ENCODE measurements at places on chromosomes 7 and 10.

GRCh38 chr10:108424656-108425055 is 1260.2 kb upstream of the SORCS1 start:
- no peak for DNase-seq

GRCh38 chr10:5492322-5492855 is 7.0 kb downstream of the CALML5 start:
- no peak for DNase-seq

GRCh38 chr7:123115331-123115730 is 84.4 kb downstream of the SLC13A1 start:
- no peak for DNase-seq

DNA sequence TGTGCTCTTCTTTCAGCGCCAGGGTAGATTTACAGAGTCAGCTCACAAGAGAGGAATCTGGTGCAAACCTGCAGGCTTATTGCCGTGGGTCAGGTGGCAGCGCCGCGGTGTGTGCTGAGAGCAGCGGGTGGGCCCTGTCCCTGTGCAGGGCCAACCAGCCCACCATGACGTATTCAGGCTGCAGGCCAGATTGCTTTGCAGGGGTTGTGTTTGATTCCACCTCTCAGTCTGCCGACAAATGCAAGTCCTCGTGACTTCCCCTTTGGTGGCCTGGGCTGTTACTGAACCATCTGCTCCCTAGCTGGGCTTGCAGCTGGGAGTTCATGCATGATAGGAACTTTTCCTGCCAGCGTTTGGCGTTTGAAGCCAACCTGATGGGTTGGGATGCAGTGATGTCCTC is 66.7 kb upstream of the LEP start:
- no peak for DNase-seq

GRCh38 chr10:26879744-26880143 is 19.0 kb upstream of the ABI1 start:
- DNase-seq: no peak

- DNase-seq: peak; percentile 7
These were observed 7.7 kb upstream of the BET1 start for GRCh38 chr7:94011714-94012353.

DNA sequence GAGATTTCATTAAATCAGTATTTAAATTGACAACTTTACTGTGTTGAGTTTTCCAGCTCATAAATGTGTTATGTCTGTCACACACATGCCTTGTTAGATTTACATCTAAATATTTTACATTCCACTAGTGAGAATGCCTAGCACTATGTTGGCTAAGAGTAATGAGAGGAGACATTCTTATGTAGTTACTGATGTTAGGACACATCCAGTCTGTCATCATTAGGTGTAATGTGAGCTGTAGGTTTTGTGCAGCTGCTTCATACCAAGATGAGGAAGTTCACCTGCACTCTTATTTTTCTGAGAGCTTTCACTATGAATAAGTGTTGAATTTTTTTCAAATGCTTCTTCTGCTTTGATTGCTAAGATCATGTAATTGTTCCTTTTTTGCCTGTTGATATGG is 218.0 kb upstream of the IGFBP3 start:
- no peak for DNase-seq

DNA sequence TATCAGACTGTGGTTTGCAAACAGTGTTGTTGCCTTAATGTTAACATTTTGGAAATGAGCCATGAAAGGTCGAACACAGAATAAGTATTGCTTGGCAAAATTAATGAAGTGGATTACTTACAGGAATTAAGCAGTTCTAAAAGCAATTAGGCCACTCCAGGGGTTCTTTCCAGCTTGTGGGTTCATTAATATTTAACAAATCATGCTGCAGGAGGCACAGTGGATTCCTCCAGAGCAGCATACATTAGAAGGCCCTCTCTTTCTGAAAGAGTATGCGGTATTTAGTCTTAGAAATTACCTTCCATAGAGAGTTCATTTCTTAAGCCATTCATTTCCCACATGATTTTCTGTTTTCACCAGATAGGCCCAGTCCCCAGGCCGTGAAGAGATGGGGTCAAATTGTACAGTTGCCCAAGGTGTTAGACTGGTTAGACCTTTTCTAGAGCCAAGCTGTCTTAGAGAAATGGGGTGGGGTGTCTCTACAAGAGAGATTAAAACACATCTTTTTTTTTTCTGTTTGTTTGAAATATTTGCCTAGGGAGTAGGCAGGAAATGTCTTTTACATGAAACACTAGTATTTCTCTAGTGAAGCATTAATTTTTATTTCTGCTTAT is 40.0 kb upstream of the AGR3 start:
- DNase-seq: no peak

DNA sequence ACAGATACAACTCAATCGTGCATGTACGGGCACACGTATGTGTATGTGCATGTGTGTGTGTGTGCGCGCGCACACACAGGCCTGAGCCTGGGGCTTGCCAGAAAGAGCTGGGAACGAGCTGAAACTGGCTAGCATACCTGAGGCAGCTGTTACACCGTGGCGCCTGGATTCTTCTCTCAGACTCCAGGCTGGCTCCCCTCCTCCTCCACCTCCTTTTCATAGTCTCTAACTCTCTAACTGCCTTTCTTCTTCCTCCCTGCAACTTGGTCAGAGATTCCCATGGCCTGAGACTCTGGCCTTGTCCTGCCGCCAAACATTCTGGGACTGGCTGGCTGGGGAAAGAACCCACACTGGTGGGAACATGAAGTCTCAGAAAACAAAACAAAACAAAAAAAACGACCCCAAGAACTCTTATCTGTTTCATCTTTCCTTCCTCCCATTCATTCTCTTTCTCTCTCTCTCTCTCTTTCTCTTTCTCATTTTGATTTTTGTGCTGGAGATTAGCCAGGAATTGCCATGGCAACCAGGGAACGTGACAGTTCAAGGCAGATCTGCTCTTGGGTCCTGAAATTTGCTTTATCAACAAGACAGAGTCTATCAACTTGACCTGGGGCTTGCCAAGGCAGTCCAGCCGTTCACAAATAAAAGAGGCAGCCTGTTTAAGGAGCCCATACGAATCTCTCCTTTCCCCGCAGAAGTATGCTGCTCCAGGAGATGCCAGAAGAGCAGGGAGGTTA is 76.8 kb upstream of the SEM1 start:
- DNase-seq: no peak

DNA sequence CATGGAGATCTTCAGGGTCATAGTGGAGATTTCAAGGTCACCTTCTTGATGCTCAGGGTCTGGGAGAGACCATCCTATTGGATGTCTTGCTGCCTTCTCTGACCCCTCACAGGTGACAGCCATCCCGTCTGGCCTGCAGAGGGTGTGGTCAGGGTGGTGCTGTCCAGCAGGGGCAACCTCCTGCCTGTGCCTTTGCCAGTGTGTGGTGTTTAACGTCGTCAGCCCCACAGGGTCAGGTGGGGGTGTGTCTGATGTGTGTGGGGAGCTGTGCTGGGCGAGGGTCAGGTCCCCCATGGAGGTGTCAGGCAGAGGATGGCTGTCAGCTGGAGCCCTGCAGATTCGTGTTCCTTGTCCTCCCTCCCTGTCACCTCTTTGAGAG is 16.5 kb downstream of the ADCY1 start:
- no peak for DNase-seq

DNA sequence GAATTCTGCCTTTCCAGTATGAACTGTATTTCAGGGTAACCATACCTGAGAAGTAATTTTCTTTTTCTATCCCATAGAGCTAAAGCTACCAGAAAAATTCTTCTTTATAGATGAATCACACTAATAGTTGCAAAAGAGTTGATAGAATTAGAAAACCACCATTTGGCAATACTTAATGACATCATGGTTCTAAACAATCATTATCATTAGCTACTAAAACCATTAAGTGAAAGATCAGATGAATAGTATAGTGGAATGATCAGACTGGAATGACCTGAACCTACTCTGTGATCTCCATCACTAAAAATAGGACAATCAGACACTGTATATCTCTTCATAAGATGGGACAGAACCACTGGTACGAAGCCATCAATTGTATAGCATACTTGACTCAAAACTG is 19.8 kb upstream of the ZC3HAV1L start:
- DNase-seq: no peak

DNA sequence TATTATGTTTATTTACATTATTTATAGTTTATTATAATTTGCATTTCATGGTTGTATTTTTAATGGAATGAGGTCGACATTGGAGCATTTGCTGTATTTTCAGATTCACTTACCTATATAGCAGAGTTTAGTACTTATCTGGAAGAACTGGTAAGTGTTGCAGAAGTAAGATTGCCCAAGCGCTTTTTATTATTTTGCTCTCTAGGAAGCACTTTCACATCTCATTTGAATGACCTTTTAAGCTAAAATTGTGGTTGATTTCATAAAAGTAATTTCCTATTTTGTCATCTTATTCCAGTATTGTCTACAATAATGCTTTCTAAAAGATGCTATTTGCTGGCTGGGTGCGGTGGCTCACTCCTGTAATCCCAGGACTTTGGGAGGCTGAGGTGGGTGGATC is 28.6 kb downstream of the SEC61A2 start:
- DNase-seq: no peak

- no peak for DNase-seq
These were observed 7.3 kb downstream of the ZCCHC24 start for GRCh38 chr10:79438021-79438698.

DNA sequence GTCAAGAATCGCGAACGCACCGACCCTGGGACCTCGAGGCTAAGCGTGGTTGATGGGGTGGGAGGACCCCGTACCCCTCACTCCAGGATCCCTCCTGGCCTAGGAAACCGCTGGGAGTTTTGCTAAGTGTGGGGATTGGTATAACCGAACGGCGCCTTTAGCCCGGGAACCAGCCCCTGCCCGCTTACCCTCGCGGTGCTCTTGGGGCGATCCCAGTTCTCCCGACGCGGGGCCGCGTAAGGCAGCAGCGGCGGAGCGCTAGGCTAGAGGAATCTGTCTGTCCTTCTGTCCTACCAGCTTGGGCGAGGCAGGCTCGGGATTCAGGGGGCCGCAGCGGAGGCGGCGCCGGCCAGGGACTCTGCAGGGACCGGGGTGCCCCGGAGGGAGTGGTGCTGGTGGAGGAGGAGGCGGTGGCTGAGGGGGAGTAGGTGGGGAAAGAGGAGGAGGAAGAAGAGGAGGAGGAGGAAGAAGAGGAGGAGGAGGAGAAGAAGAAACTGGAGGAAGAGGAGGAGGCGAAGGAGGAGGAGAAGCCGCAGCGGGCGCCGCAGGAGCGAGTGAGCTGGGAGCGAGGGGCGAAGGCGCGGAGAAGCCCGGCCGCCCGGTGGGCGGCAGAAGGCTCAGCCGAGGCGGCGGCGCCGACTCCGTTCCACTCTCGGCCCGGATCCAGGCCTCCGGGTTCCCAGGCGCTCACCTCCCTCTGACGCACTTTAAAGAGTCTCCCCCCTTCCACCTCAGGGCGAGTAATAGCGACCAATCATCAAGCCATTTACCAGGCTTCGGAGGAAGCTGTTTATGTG is 439 bp upstream of the EMX2 start:
- peak; percentile 45 for DNase-seq

DNA sequence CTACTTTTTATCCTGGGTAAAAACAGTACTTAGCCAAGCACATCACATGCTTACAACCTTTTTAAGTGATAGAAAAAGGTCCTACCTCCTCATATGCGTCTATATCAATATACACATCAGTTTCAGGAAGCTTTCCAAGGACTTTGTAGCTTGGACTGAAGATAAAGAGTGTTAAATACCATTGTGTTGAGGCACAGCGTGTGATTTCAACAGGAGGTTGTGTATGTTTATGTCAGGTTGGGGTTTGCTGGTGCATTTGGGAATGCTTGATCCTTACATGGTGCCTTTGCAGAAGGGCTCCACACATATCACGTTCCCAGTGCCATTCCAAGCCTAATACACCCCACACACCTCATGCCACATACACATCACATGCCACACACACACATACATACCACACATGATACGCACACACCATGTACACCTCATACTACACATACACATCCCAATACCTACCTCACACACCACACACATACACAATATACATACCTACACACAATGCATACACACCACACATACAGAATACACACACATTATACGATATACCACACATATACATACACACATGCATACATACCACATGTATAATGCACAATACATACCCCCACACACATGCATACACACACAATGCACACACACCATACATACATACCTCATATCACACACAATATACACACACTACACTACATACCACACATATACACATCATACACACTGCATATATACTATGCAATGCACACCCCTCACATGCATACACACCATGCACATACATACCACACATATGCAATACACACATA is 33.1 kb downstream of the PSMC2 start:
- no peak for DNase-seq

- DNase-seq: no peak
These were observed 158.0 kb downstream of the CREB5 start for GRCh38 chr7:28570113-28570969.

GRCh38 chr10:37488792-37489657 is 363.6 kb downstream of the ANKRD30A start:
- no peak for DNase-seq

- DNase-seq: no peak
These were observed 102.8 kb downstream of the ARHGAP22 start for GRCh38 chr10:48501787-48502771.

DNA sequence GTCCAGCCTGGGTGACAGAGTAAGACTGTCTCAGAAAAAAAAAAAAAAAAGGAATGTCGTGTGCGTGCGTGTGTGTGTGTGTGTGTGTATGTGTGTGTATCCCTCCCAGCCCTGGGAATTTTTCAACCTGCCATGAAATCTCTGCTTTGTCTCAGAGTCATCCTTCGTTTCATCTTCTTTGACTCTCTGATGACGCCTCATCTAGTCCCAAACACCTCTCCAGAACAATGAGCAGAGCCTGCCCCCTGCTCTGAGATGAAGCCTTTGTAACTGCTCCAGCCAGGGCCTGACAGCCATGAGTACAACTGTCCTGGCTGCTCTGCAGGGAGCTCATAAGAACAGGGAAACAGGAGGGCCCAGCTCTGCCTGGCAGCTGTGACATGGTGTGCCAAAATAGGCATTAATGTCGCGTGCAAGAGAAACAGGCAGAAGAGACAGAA is 149.5 kb downstream of the FAM107B start:
- DNase-seq: peak; percentile 24

DNA sequence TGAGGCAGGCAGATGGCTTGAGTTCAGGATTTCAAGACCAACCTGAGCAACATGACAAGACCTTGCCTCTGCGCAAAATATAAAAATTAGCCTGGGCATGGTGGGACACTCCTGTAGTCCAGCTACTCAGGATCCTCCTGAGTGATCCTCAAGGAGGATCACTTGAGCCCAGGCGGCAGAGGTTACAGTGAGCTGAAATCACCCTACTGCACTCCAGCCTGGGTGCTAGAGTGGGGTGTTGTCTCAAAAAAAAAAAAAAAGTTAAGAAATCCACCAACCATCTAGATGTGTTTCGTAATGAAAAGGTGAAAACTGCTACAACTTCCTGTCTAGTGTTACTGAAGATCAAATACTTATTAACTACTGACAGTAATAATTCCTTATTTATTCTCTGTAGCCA is 8.1 kb downstream of the GLCCI1 start:
- no peak for DNase-seq

- no peak for DNase-seq
These were observed 35.7 kb upstream of the EBLN1 start for GRCh38 chr10:22253580-22253882.

All from BE2C (cell line).